ENCODE measurements at places on chromosomes 4 and X.

- DNase-seq: no peak
Observed at GRCh38 chrX:42241421-42241820, 318.1 kb upstream of the CASK start.

DNA sequence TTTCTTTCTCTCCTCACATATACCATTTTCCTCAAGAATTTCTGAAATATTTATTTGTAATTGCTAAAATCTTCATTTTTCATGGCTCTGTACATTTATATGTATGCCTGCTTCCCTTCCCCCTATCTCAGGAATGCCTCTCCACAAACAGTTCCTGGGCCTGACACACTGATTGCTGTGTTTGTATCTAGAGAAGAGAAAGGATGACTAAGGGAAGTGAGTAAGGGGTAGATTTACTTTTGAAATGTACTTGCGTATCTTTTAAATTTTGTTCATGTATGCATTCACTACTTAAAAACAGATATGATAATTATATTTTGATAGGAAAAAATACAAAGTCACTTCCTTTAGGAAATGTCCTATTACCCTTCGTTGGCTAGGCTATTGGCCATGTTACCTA is 790.8 kb downstream of the PCDH18 start:
- DNase-seq: no peak

GRCh38 chrX:87961471-87961870 is 443.9 kb downstream of the KLHL4 start:
- DNase-seq: no peak

- DNase-seq: no peak
Observed at GRCh38 chr4:54225598-54226403, 3.3 kb upstream of the PDGFRA start.

DNA sequence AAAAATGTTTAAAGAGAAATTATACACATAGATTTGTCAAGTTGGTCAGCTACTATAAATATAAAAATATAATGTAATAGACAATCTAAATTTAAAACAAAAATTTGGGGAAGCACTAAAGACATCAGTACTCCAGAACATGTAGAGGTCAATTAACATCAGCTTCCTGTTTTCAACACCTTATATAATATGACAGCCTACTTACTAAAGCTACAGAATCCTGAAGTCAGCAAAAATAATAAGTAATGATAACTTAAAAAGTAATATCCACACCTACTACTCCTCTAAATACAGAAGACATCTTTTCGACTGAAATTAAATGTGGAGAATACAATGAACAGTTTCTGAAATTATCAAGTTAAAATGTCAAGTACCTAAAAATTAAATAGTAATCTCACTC is 118.6 kb downstream of the LRBA start:
- no peak for DNase-seq

DNA sequence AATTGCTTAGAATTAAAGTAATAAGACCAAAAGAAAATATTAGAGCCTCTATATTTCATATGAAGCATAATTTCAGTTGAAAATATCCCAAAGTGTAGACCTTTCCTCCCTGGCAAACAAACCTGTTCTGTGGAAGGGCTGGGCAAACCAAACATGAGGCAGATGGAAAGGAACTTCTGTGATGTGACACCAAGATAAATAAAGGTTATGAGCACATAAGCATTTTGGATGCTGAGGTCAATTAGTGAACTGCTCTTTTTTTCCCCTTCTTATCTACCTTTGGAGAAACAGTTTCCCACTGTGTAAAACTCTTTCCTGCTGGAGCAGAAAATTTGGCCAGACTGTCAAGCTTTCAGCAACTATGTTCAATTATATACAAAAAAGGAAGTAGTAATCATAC is 109.6 kb upstream of the STIM2 start:
- no peak for DNase-seq

- no peak for DNase-seq
Observed at GRCh38 chrX:117919755-117920154, 196.9 kb downstream of the KLHL13 start.

All from dorsolateral prefrontal cortex (tissue), 122 donors.